Vagina (tissue), 2 donors: ENCODE measurements at places on chromosomes 4 and X.

- no peak for DNase-seq
Observed at GRCh38 chr4:148786699-148787098, 344.5 kb upstream of the NR3C2 start.

DNA sequence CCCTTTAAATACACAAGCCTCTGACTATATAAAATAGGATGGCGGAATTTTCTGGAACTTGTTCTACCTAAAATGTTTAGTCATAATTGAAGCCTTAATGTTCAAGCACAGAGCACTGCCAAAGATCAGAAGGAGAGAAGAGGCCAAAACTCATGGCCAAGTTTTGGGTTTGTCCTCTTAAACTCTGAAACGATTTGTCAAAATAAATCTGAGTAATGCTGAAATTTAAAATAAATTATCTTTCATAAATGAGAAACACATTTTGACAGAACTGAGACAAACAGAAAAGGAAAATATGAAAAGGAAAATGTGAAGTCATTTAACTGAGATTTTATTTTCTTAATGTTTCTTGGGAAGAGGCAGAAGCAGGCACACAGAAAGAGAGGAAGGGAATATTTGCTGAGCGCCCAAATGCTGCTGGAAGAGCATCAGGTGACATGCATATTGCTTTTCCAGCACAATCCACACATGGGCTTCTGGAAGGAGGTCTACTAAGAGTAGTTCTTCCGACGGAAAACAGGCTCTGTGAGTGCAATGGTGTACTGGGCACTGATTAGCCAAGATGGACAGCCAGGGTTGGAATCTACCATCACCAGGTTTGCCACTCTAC is 47.4 kb upstream of the ZNF518B start:
- no peak for DNase-seq

DNA sequence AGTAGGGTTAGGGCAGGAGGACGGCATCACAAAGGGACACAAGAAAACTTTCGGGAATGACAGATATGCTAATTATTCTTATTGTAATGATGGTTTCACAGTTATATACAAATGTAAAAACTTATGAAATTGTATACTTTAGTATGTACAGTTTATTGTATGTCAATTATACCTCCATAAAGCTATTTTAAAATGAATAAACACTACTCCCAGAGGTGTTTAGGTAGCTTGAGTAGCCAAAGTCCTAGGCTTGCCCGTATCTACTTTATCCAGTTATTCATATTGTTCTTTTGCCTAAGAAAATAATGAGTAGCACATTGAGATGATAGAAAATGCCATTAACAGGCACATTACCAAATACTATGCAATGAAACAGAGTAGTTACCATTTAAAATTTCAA is 43.0 kb downstream of the RPS6KA6 start:
- DNase-seq, result no peak

DNA sequence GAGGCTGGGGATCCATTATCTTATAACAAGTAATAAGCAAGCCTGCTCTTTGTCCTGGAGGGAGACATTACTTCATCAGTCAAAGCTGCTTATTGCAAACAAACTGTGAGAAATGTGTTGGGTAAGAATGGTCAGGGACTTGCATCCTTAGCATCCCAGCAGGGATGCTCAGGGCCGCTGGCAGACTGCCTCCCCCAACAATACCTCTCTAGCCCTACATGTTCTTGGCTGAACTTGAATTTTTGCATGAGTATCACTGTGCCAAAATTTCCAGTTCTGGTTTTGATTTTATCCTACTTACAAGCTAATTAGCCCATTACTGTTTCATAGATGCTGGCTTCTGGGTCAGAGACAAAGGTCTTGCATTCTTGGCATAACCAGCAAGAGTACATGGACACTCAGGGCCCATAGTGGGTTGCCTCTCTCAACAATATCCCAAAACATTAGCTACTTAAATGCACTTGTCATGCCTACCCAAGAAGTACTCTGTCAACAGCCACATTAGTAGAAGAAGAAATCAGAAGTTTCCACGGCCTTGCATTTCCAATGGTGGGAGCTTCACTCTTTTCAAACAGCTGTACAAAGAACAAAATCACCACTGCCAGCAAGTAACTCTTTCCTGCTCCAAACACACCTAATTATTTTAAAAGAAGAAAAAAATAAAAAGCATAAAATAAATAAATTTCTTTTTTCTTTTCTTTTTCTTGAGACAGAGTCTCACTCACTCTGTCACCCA is 41.9 kb upstream of the NEUROG2 start:
- DNase-seq, result no peak

- no peak for DNase-seq
Observed at GRCh38 chr4:2049381-2049780, 9.7 kb upstream of the NAT8L start.

- no peak for DNase-seq
Observed at GRCh38 chr4:6608758-6609414, 31.6 kb upstream of the MRFAP1 start.

DNA sequence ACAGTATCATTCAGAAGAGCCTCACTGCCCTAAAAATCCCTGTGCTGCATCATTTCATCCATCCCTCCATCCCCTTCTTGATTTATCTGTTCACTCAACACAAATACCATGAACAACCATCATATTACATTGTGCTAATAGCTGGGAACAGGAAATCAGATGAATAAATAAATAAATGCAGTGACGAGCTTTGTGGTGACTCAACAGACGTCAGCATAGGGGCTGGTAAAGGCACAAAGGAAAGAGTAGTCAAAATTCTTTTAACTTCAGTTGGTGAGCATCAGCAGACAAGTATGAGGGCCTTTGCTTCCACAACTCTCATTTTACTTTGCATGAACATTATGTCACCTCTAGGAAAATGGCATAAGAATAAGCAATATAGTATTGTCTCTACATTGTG is 65.5 kb downstream of the EDNRA start:
- DNase-seq, result no peak

DNA sequence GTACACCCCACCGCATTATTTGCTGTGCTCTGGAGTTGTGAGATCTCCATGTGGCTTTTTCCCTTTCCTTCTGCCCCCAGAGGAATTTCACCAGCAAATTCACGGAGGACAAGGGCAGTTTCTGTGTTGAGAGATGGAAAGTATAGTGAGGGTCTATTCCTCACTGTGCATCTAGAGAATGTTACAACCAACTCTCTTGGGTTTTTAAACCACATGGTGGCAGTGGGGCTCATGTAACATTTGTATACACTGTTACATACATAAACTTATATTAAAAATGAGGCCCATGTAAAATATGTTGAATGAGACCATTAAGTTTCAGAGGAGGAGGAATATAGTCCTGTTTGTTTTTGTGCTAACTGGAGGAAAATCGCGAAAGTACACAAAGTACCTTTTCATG is 909 bp upstream of the PRKG2 start:
- DNase-seq, result no peak

- no peak for DNase-seq
Observed at GRCh38 chr4:22695917-22696316, 3.2 kb downstream of the GBA3 start.

- no peak for DNase-seq
Observed at GRCh38 chrX:155127465-155127864, 56.2 kb downstream of the BRCC3 start.

DNA sequence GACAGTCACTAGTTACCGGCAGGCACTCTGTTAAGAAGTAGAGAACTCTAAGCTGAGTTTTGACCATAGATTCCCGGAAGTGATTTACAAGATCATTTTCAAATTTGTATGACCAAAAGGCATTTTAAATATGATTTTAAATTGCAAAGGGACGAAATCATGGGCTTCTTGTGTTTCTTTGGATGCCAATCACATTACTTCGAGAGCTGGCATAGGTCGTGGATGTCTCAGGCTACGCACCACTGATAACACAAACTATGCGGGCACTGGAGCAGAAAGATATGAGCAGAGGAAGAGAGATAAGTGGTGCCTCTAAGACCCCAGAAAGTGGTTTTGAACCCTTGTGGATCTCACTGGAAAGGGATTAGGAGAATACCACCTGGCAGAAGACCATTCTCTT is 294.2 kb upstream of the FTHL17 start:
- DNase-seq, result no peak
